Regular cardiac myocyte (primary cell): ENCODE measurements at places on chromosomes 7 and 10. TPM values are rescaled to one million over a fixed set of nuclear protein-coding genes. Genes with fewer than 3 reads are reported as not detected.

ZNF365 gene
- total RNA-seq = 3.3 and 6.2 TPM in 2 replicates

CALHM1 gene
- total RNA-seq = not detected in 2 replicates

RAMP3 gene
- total RNA-seq = 0.28 TPM in 1 of 2 replicates, not detected in the other

ITPRID1 gene
- not detected in 2 replicates for total RNA-seq

SPDYE9 gene
- total RNA-seq = not detected in 2 replicates

TFPI2 gene
- total RNA-seq = 417 and 931 TPM in 2 replicates

TAS2R41 gene
- not detected in 2 replicates for total RNA-seq
